CD8-positive, alpha-beta T cell (primary cell): ENCODE measurements at places on chromosomes 7 and 10.

DNA sequence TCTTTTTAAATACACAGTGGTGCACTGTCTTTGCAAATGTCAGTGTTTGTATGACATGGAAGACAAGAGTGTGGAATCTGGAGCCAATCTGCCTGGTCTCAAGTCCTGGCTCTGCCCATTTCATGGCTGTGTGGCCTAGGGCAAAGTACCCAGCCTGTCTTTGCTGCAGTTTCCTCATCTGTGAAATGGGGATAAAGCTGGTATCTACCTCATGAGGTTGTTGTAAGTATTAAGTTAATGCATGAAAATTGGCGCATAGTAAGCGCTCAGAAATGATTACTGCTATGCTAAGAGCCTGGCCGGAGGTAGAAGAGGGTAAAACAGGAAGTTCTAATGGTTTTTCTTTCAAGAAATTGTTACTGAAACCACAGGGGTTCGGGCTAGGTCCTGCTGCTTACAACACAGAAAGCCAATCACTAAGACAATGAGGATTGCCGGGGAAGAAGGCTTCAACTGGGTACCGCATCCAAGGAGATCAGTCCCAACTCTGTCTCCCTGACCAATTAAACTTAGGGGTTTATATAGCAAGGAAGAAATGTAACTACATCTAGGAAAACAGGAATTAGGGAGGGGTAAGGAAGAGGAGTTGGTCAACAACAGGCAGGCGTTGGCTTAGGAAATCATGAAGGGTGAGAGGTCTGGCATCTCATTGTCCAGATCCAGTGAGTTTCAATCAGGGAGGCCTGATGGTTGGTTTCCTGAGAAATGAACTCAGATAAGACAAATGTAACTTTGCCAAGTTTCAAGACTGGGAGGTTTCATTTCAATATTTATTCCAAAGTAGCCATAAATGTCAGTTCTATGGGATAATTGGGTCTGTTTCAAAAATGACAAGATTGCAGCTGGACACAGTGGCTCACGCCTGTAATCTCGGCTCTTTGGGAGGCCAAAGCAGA lies 57.0 kb downstream of the CHST3 start:
- DNase-seq, result no peak

- DNase-seq, result no peak
Observed at GRCh38 chr10:63672491-63672890, 151.3 kb downstream of the REEP3 start.

- no peak for DNase-seq
Observed at GRCh38 chr7:451255-452225, 68.1 kb downstream of the PDGFA start.

GRCh38 chr10:33137356-33138005 lies 179.5 kb upstream of the ITGB1 start:
- no peak for DNase-seq

DNA sequence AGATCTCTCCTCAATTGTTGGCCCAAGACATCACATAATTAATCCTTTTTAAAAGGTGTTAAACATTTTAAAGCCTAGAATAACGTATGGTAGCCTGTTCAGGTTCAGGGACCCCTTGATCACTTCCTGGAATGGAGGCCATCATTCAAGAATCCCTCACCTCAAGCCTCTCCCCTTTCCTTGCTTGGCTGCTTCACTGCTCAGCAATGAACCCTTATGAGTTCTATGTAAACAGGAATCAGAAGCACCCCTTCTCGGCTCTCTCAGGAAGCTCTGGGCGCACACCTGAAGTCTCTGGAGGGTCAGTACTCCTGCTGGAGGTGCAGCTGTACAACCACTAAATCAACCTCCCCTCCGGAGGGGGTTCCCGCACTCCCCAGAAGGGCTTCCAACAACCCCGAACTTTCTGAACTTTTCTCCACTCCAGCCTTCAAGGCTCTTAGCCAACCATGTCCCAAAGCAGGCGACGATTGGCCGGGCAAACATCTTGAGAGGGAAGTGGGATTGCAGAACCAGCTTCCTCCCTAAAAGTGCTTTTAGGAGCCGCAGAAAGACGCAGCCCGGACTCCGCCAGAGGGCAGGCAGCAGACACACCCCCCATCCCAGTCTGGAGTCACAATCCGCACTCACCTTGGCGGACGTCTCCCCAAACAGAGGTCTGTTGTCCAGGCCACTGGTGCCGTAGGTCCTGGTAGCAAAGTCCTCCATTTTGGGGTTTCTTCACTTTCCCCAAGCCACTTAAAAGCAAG lies 562 bp downstream of the TMEM243 start:
- DNase-seq, result peak; percentile 39

GRCh38 chr10:102261842-102262241 lies 16.5 kb downstream of the GBF1 start:
- DNase-seq, result no peak

DNA sequence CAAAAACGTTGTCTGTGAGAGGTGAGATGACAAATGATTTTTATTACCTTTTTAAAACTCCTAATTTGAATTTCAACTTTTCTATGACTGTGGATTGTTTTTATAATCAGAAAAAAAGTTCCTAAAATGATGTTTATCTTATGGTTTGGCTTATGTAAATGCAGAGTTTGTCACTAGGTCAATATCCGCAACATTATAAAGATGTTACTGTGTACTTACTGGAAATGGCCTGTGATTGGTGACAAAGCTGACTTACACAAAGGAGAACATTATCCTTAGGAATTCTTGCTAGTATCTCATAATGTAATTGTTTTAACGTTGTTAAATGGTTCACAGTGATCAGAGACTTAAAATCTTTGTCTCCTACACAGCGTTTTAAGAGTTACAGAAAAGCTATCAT lies 79.0 kb downstream of the SDK1 start:
- no peak for DNase-seq

GRCh38 chr7:18684916-18685315 lies 189.4 kb downstream of the HDAC9 start:
- DNase-seq, result no peak

GRCh38 chr10:13047529-13048206 lies 46.2 kb upstream of the CCDC3 start:
- DNase-seq, result no peak

DNA sequence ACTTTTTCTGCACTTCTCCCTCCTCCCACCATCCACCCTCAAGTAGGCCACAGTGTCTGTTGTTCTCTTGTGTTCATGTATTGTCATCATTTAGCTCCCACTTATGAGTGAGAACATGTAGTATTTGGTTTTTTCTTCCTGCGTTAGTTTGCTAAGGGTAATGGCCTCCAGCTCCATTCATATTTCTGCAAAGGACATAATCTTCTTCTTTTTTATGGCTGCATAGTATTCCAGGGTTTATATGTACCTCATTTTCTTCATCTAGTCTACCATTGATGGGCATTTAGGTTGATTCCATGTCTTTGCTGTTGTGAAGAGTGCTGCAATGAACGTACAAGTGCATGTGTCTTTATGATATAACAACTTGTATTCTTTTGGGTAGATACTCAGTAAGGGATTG lies 230.4 kb downstream of the ARL4A start:
- no peak for DNase-seq

DNA sequence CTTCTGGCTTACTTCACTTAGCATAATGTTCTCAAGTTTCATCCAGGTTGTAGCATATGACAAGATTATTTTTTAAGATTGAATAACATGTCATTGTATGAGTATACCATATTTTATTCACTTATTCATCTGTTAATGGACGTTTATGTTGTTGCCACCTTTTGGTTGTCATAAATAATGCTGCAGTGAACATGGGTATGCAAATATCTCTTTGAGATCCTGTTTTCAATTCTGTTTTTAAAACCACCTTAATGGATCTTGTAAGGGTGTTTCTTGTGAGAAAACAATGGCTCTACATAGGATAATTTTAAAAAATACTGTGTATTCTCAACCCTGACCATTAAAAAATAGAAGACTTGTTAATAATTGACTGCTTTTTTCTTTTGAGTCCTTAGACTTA lies 290.7 kb upstream of the TMEM229A start:
- DNase-seq, result no peak

DNA sequence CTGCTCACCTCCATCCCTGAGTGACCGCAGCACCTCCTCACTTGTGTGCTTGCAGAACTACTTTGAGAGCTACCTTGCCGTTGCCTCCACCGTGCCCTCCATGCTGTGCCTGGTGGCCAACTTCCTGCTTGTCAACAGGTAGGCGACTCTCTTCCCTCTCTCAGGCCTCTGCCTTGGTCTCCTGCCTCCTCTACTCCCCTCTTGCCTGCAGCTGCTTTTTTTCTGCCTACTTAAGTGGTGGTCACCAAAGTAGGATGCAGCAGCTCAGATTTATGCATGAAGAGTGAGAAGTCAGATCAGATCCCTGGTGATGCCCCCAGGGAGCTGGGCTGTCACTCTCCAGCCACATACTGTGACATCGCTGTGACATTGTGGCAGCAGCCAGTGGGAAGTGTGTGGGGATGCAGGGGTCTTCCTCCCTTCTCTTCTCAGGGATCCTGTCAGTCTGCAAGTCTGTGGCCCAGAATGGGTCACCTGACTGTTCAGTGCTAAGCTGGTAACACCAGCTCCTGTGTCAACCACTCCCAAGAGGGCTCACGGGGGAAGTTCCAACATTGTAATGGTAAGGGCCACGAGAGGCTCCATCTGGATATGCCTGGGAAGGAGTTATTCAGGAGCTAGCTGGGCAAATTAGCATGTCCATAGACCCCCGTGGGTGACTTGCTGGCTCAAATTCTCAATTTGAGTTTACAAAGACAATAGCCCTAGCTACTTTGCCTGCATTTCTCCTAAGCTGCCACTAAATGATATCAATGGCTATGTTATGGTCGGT lies 25.3 kb downstream of the SLC29A3 start:
- DNase-seq, result no peak

DNA sequence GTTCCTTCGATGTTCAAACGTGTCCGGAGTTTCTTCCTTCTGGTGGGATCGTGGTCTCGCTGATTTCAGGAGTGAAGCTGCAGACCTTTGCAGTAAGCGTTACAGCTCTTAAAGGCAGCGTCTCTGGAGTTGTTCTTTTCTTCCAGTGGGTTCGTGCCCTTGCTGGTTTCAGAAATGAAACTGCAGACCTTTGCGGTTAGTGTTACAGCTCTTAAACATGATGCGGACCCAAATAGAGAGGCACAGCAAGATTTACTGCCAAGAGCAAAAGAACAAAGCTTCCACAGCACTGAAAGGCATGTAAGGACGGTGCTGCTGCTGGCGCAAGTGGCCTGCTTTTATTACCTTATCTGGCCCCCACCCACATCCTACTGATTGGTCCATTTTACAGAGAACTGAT lies 931.4 kb downstream of the IPMK start:
- no peak for DNase-seq

- peak; percentile 65 for DNase-seq
Observed at GRCh38 chr7:99375070-99375807, 709 bp downstream of the ARPC1B start.

- no peak for DNase-seq
Observed at GRCh38 chr7:46145412-46145811, 224.3 kb upstream of the IGFBP3 start.

DNA sequence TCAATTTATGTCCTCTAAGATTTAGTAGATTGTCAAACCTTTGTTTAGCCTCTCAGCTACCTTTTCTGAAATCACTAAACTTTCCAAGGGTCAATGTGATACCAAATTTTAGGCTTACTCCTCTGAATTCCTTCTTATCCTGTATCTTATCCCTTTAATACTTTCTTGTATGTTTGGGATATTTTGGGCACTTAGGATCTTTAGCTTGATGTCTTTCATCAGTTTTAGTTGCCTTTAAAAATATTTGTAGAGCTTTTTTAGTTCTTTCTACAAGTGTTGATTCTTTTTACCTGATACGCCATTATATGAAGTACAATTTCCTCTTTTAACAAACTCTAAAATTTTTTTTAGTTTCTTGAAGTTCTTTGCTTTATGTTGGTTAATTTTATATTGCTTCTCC lies 30.7 kb upstream of the HDAC9 start:
- no peak for DNase-seq

DNA sequence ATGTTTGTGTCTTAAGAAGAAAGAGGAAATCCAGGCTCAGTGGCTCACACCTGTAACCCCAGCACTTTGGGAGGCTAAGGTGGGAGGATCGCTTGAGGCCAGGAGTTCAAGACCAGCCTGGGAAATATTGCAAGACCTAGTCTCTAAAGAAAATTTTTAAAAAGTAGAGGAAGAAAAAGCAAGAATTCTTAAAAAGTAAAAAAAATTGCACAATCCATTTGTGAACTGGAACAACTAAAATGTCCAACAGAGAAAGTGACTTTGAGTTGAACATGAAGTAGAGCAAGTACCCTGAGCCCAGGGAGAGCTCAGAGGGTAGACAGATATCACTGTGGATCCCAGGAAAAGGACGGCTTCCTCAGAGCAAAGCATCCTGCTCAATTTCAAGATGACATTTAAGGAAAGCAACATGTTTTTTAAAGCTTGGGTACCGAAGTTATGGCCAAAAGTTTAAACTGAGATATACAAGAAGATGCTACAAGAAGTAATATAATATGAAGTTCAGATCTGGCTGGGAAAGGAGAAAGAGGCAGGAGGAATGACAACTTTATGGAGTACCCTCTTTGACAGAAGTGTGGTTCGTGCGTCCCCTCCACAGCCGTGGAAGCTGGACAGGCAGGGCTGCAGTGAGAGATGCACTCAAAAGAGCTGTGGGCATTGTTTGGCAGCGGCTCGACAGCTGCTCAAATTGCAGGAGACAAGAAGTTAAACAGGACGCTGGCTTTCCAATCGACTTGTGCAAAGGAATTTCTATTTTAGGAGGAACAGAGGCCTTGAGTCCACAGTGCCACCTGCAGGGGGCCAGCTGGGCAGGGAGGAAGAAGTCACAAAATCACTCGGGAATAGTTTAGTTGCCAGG lies 201.3 kb downstream of the JCAD start:
- DNase-seq, result no peak

DNA sequence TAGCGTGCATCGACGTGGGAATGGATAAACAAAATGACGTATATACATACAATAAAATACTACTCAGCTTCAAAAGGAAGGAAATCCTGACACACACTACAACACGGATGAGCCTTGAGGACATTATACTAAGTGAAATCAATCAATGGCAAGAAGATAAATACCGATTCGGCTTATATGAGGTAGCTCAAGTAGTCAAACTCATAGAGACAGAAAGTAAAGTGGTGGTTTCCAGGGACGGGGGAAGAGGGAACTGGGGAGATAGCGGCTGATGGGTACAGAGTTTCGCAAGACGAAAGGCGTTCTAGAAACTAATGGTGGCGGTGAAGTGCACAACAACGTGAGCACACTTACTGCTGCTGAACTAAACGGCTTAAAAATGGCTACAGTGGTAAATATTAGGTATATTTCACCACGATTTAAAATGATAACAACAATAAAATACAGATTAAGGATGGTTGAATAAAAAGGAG lies 516.7 kb downstream of the PARD3 start:
- no peak for DNase-seq
